ENCODE measurements at places on chromosomes 6 and 20.

DNA sequence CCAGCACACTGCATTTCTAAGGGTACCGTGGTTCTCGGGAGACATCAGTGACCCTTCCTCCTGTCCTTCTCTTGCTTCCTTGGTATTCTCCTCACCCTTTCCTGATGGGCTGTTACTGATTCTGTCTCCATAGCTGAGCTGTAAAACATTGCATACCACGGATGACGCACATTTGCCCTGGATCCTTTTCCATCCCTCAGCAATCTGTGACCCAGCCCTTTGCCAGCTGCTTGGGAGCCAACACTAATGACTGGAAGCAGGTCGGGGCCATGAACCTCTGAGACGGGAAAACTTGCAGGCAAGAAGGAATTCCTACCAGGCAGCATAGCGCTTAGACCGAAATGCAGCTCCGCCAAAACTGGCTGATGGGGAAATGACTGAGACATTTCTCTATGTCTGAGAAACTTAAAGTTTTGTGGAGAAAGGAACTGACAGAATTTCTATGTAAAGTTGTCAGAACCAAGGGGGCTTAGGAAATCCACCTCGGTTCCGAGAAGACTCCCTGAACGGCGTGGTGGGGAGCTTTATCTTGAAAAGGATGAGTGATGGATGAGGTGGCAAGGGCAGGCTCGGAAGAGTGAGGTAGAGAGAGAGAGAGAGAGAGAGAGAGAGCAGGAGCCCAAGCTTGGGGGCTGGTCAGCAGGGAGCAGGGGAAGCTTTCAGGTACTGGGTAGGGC lies 19.2 kb downstream of the TUBB2B start:
- DNase-seq, result no peak

DNA sequence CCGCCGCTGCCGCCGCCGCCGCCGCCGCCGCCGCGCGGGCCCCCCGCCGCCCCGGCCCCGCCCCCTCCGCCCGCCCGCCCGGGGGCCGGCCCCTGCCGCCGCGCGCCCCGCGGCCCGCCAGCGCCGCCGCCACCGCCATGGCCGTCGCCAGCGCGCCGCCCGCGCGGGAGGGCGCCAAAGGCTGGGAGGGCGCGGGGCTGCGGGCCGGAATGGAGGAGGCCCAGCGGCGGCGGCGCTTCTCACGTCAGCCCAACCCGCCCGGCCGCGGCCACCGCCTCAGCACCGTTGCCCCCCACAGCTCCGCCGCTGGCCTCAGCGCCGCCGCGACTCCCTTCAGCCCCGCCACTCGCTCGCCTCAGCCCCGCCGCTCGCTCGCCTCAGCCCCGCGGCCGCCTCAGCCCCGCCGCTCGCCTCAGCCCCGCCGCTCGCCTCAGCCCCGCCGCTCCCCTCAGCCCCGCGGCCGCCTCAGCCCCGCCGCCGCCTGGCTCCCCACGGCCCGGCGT lies 258 bp downstream of the PHF10 start:
- DNase-seq, result peak; percentile 17

DNA sequence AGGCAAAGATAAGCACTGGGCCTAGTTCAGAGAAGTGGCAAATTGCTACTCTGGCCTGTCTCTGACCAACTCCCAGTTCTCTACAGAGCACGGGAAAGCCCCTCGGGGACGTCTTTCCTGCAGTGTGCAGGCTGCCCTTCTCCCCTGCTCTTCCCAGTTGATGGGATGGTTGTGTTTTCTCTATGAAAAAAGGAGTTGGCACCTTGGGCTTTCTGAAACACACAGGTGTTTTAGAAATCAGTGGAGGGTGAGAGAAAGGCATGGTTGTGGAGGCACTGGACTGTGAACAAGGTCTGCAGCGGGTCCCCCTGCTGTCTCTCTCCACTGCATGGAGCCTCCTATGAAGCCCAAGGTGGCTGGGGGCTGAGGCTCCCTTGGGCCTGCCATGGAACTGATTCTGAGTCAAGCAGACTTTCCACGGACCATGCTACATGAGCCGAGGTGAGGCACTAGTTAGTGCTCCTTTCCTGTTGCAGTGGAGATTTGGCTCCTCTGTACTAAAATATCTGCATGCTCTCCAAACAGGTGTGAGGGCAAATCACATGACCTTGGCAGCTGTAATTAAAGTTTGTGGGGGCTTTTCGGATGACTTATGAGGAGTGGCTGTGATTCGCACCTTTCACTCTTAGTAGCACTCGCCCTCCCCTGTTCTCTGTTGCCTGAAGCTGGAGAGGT lies 16.3 kb downstream of the GTSF1L start:
- no peak for DNase-seq

- no peak for DNase-seq
These were observed 8.8 kb downstream of the BTBD3 start for GRCh38 chr20:11926292-11926998.

GRCh38 chr20:3752386-3752759 lies 15.2 kb downstream of the ADISSP start:
- no peak for DNase-seq

Measured in stimulated activated CD8-positive, alpha-beta memory T cell treated with anti-CD3 and anti-CD28 coated beads, Interleukin-15, amount 100 ng/mL, for 24 hours (primary cell).